Stimulated activated CD8-positive, alpha-beta memory T cell treated with anti-CD3 and anti-CD28 coated beads, Interleukin-7, amount 100 ng/mL, for 48 hours (primary cell): ENCODE measurements at places on chromosomes 3 and 15.
A peak's percentile ranks its signal among the peaks of the same experiment; 100 is the strongest.

DNA sequence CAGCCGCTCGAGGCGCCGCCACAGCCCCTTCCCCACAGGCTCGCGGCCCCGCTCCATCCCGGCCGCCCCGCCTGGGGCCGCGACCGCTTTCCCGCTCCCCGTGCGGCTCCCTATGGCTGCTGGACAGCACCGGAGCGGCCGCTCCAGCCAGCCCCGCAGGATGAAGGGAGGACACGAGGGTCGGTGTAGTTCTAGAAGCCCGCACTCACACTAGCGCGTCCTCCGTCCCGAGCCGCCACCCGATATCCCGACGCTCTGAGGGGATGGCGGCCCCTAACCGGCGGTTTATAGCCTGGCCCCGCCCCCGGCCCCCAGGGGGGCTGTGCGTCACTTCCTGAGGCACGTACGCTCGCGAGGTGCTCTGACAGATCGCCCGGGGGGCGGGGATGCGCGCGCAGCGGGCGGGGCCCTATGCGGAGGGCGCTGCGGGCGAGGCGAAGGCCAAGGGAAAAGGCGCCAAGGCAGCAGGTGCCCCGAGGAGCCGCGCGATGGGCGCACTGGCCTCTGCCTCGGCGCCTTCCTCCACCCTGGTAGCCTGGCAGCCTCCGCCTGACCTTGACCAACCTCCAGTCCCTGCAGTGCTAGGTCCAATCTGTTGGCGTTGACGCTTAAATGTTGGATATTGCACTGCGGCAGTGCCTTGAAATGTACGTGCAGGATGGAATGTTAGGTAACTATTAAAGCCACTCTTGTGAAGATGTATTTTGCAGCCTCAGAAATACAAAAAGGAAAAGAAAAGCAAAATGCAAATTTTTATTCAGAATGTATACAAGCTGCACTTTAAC, at the start of gene TFRC:
Gene TFRC (minus strand): TSS at position 257 of the 785 bp plus-strand sequence. CDS start 4,991 bp downstream, outside the sequence.
- peak; percentile 91 for DNase-seq

DNA sequence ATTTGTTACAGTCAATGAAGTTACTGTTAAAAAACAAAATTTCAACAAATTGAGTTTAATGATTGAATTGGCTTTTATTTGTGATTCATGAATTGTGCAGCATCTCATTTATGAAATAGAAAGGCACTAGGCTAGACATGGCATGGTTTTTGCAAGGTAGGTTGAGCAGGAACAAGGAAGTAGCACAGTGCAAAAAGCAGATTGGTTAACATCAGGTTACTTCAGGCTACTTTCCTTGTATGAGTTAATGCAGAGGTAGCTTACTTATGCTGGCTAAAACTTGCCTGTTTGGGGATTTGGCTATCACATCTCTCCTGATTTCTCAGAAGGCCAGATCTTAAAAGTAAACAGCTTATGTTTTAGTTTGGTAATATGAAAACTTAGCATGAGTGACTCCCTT, 23.0 kb upstream of the SV2B start:
- no peak for DNase-seq

- DNase-seq = peak; percentile 7
These were observed 32.5 kb downstream of the NME9 start for GRCh38 chr3:138297059-138297607.

GRCh38 chr15:77851691-77852090, 219.0 kb upstream of the LINGO1 start:
- DNase-seq = no peak

- DNase-seq = no peak
These were observed 190.1 kb downstream of the TBC1D5 start for GRCh38 chr3:17552351-17552750.

DNA sequence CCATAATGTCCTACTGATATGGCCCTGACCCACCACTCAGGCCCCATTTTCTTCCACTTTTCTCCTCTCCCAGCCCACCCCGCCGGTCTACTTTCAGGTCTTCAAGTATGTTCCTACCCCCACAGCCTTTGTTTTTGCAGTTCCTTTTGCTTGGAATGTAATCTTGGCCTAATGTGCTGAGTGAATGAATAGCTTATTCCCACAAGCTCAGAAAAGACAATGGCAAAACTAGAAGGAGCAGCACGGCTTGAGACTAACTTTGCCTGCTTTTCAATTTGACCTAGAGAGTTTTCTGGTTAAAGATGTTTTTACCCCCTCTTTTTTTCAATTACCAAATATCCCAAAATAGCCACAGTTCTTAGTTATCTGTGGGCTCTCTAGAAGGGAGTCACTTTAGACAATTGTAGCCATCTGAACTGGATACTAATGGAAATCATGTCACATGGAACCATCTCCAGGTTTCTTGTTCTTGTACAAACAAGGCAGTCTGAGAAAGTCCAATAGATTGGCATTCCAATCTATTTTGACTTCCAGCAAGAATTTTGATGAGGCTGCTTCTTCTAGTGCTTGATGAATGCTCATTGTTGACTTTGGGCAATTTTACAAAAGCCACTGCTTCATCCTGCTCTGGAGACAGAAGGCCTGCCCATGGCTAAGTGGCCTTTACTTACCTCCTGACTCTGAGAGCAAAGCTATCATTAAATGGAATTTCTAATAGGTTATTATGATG, 16.3 kb upstream of the LMCD1 start:
- no peak for DNase-seq

DNA sequence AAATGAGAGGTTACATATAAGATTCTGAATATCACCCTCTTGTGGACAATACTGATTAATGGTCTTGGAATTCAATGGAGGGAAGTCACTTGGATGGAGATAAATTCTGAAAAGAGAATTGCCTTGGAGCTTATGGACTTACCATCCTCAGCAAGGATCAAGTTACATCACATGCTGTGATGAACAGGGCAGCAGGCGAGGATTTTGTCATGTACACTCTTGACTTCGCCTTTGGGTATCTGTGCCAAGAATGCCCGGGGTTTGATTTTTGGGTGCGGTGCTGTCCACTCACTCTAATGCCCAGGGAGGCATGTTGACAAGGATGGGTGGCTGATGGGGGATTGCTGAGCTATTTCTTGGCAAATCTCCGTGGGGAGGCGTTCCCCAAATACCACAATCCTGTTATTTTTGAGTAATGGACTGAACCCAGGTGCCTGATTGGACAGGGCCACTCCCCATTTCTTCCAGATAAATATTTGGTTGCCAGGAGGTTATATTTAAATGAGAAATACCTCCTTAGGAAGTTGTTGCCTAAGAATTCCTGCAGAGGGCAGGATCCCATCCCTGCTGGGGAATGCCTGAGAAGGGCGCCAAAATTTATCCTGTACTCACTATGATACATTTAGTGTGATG, 96.3 kb downstream of the TPRG1 start:
- DNase-seq = no peak

GRCh38 chr15:58213587-58214338, 75.6 kb downstream of the AQP9 start:
- DNase-seq = no peak

DNA sequence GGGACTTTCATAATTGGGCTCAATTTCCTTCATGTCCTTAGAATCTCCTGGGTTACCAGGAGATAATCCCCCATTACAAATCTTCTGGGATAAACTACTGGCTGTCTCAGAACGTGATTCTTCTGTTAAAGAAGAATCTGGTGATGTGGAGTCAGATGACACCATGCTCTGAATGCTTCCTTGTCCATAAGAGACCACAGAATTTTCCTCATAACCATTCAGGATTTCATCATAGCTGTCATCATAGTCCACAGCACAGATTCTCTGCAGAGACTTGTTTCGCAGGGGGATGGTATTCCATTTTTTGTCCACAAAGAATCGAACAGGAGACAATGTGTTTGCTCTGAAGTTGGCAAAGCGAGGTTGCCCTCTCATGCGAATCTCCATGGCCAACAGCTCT, 109.8 kb upstream of the TSPAN3 start:
- no peak for DNase-seq

DNA sequence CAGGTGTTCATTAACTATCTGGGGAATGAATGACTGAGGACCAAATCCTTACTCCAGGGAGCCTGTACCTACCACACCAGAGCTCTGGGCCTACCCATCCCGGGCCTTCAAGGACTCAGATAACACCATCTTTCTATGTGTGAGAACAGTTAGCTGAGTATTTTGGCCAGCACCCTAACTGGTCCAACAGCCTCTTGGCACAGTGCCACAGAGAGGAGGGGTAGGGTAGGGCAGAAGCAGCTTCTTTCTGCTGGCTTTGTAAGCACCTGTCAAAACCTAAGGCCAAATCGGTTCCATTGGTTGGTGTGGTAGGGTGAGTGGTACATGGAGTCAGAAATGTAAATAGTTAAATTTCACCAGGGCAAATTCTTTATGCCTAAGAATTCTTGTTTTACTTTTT, 26.7 kb downstream of the ISL2 start:
- DNase-seq = no peak

GRCh38 chr3:5726621-5727020, 539.1 kb downstream of the EDEM1 start:
- no peak for DNase-seq

DNA sequence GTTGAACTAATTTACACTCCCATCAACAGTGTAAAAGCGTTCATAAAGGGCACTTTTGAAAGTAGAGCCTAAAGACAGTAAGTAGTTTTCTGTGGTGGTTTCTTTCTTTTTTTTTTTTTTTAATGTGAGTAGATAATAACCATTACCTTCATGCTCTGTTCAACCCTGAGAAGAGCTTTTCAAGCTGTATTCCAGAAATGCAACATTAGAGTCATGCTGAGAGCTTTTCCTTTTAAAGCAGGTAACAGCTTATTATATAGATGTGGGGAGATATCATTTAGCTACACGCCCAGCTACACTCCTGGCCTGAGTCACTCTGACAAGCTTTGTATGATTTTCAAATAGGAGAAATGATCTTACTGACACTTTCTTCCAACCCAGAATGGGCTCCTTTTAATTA, 96.2 kb upstream of the ARHGEF26 start:
- no peak for DNase-seq
